Aorta (tissue), 5 donors: ENCODE measurements at places on chromosomes 16 and 17.

- no peaks in the 10 kb centered on the region for H3K4me1 ChIP-seq
- H3K36me3 ChIP-seq = no peaks in the 10 kb centered on the region
- H3K4me3 ChIP-seq = no peak overlapping the region
Observed at GRCh38 chr17:51630101-51630671, 369.8 kb downstream of the UTP18 start.

DNA sequence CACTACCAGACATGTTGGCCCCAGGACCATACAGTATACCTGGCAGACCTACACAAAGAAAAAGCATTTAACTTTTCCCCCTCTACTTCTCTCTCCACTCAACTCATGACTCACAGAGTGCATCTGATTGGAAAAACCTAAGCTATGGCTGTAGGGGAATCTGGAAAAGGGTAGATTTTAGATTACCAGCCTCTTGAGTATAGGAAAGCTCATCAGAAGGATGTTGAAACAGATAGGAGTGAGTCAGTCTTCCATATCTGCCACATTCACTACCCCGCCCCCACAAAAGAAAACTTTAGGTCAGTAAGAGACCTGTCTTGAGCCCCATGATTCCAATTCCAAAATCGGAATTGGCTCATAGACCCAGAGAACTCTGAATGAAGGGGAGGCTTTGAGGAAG is 12.3 kb downstream of the KRT9 start:
- no peak overlapping the region for H3K27ac ChIP-seq
- H3K4me3 ChIP-seq = no peak overlapping the region
- no peaks in the 10 kb centered on the region for H3K4me1 ChIP-seq
- no peaks in the 10 kb centered on the region for H3K36me3 ChIP-seq

- no peak for DNase-seq
- no peak overlapping the region for H3K4me3 ChIP-seq
- H3K4me1 ChIP-seq = no peaks in the 10 kb centered on the region
- no peaks in the 10 kb centered on the region for H3K36me3 ChIP-seq
Observed at GRCh38 chr16:79272141-79272577, 328.4 kb downstream of the MAF start.

- no peak overlapping the region for H3K4me3 ChIP-seq
- DNase-seq = peak; percentile 89
- no peak overlapping the region for H3K27ac ChIP-seq
- no peaks in the 10 kb centered on the region for H3K4me1 ChIP-seq
- no peaks in the 10 kb centered on the region for H3K27me3 ChIP-seq
Observed at GRCh38 chr17:83195330-83196023, 116.1 kb downstream of the METRNL start.

GRCh38 chr16:67270931-67271338 is 8.4 kb upstream of the PLEKHG4 start:
- H3K4me3 ChIP-seq = no peak overlapping the region
- H3K36me3 ChIP-seq = no peaks in the 10 kb centered on the region
- DNase-seq = no peak
- H3K4me1 ChIP-seq = no peaks in the 10 kb centered on the region
- no peaks in the 10 kb centered on the region for H3K27me3 ChIP-seq

DNA sequence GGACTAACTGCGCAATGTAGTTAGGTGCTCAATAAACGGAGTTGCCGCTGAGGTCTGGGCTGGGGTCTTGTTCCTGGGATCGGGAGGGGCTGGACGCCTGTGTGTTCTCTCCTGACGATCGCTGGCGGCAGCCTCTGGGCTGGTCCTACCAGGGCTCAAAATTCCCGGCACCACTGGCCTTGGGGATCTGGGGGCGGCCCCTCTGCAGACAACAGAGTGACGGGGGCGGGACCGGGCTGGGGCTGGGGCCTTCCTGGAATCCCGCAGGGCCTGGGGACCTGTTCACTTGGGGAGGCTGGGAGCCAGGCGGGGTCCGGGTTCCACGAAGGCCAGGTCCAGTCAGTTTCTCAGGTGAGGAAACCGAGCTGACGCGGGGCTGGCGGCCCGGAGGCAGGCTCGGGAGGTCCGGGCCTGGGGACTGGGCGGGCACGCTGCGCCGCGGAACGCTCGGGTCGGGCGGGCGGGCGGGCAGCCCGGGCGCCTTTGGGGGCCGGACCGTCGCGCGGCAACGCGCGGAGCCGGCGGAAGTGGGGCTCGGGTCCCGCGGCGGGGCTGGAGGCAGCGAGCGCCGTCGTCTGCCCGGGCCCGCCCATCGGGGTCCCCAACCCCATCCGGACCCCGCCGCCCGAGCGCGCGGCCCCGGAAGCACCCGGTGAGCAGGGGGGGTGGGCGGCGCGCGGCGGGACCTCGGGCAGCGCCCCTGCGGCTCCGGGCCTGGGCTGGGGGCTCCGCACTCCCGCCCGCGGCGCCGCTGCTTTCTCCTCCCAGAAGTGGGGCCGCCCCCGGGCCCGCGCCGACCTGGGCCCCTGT is at the start of gene PIGQ:
TSS of gene PIGQ (plus strand) at position 524 of the 810 bp plus-strand sequence. CDS start 4,107 bp downstream, outside the sequence.
- H3K27ac ChIP-seq = no peak within 1 kb of the TSS
- peak; percentile 84 for DNase-seq
- no peaks in the 10 kb centered on the region for H3K36me3 ChIP-seq
- H3K27me3 ChIP-seq = no peaks in the 10 kb centered on the region
- peak within 1 kb of the TSS; percentile 74 for H3K4me3 ChIP-seq

DNA sequence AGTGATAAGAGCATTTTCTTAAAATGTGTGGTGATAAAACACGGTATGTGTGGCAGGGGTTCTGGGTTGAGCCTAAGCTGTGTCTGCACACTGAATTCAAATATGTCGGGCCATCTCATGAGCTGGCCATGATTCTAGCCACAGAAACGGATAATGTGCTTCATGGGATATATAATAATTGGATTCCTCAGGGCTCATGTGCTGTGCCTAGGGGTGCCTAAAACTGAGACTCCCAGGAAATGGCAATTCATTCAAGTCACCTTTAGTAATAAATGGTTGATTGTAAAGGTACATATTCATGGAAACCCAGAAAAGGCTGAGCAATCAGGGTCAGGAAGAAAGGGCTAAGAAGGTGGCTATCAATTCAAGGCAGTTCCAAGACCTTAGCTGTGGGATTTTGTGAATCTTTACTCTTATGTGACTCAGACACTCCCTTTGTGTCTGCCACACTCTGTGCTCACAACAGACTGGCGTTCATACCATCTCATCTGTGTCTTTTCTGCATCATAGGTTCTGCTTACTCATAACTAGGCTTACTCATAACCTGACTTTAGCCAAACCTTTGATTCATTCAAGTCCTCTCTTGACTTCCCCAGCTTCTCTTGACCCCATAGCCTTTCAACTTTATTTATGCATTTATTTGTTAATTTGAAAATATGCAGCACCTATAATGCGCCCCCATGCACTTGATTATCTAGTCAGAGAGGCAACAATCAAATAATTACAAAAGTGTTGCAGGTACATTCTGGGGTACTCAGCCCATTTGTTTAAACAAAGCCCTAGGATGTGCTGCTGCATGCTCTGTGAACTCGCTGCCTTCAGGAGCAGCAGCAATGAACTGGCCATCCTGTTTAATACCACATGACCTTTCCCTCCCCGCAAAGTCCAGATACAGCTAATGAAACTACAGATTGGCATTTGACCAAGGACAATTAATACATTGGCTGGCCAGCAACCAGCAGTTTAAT is 28.4 kb upstream of the MED13 start:
- no peaks in the 10 kb centered on the region for H3K4me1 ChIP-seq
- H3K4me3 ChIP-seq = no peak overlapping the region
- H3K27ac ChIP-seq = peak overlapping the region; percentile 59

- DNase-seq = no peak
- no peak overlapping the region for H3K27ac ChIP-seq
- H3K27me3 ChIP-seq = no peaks in the 10 kb centered on the region
- no peaks in the 10 kb centered on the region for H3K36me3 ChIP-seq
- H3K4me1 ChIP-seq = peaks cover 2% of the 10 kb centered on the region
- no peak overlapping the region for H3K4me3 ChIP-seq
Observed at GRCh38 chr17:9230346-9230745, 209.0 kb downstream of the NTN1 start.

DNA sequence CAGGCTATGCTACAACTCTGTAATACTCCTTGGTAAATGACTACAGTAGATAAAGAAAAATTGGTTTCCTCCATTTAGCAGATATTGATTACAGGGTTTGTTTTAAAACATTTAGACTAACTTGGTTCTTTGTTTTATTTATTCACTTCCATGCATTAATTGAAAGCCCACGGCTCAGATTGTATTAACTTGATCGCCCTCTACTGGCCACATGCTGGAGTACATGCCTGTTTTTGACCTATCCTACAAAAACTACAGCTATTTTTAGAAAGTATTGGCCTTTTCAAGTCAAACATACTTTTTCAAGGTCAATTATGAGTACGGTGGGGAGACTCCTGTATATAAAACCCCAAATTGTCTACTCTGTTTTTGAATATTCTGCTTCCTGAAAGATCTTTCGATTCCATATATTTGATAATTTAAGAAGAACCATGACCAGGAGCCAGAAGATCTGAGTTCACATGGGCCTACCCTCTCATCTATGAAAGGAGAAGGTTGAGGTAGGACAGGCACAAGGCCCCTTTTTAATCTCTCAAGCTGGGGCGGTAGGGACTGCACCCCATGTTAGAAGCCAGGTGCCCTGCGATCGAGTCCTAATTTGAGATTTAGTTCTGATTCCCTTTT is 51.8 kb downstream of the CA10 start:
- DNase-seq = no peak
- no peak overlapping the region for H3K27ac ChIP-seq
- no peak overlapping the region for H3K4me3 ChIP-seq
- H3K27me3 ChIP-seq = no peaks in the 10 kb centered on the region
- no peaks in the 10 kb centered on the region for H3K36me3 ChIP-seq

DNA sequence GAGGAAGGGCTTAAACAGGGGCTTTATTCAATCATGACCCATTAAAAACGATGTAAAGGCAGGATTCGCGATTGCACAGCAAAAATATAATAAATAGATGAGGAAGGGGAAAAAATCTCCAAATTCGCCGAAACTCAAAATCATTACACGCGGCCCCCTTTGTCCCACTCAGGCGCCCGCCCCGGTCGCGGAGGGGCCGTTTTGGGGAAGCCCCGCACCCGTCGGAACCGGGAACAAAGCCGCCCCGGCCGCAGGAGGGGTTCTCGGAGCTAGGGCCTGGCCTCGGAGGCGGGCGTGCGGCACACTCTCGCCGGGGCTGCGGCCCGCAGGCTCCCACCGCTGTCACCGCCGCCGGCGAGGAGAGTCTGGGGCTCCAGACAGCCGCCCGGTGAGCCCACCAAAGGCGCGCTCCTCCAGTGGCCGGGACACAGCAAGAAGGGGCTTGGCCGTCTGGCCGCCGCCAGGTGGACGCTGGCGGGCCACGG is 521 bp downstream of the C16orf87 start:
- no peaks in the 10 kb centered on the region for H3K36me3 ChIP-seq
- H3K4me3 ChIP-seq = peak overlapping the region; percentile 90
- no peaks in the 10 kb centered on the region for H3K27me3 ChIP-seq

GRCh38 chr16:74451951-74452758 is 30.9 kb upstream of the CLEC18B start:
- no peak overlapping the region for H3K4me3 ChIP-seq
- no peaks in the 10 kb centered on the region for H3K36me3 ChIP-seq
- no peaks in the 10 kb centered on the region for H3K4me1 ChIP-seq
- no peaks in the 10 kb centered on the region for H3K27me3 ChIP-seq
- no peak for DNase-seq
- no peak overlapping the region for H3K27ac ChIP-seq

GRCh38 chr17:1617620-1618174 is 10.9 kb downstream of the SLC43A2 start:
- no peak for DNase-seq
- no peaks in the 10 kb centered on the region for H3K4me1 ChIP-seq
- no peaks in the 10 kb centered on the region for H3K27me3 ChIP-seq
- H3K4me3 ChIP-seq = no peak overlapping the region
- no peak overlapping the region for H3K27ac ChIP-seq
- no peaks in the 10 kb centered on the region for H3K36me3 ChIP-seq

DNA sequence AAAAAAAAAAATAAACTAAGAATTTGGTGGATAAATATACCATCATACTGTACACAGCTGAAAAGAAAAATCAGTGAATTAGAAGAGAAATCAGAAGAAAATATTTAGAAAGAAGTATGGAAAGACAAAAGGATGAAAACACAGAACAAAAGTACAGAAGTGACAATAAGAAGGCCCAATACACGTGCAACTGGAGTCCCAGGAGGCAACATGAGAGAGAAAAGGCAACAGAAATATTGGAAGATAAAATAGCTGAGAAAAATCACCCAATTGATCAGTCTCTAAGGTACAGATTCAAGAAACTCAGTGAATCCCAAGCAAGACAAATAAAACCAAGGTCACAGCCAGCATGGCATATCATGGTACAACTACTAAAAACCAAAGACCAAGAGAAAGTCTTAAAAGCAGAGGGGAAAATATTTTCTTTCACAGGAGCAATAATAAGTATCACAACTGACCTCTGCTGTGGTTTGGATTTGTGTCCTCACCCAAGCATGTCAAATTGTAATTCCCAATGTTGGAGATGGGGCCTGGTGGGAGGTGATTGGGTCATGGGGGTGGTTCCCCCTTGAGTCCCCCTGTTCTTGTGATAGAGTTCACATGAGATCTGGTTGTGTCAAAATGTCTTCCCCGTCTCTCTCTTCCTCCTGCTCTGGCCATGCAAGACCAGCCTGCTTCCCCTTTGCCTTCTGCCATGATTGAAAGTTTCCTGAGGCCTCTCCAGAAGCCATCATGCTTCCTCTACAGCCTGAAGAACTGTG is 20.2 kb upstream of the ENGASE start:
- H3K4me1 ChIP-seq = no peaks in the 10 kb centered on the region
- no peaks in the 10 kb centered on the region for H3K36me3 ChIP-seq
- DNase-seq = no peak

DNA sequence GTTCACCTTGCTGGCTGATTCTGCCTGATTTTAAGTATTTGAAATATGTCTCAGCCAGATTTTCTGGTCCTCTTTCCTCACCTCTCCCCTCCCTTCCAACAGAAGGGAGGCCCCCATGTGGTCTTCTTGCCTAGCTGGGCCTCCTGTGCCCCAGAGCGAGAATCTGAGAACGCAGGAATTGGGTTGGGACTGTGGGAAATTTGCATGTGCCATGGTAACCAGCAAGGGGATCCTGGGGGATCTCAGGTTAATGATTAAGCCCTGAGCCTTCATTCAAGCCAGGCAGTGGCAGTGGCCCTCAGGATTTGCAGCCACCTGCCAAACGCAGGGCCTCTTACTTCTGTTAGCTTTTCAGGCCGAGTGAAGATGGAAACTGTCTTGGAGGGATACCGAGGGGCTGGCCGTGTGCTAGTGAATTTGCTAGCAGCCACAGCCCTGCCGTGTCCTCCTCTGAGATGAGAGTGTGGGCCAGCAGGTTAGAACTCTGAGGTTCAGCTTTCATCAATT is 40.2 kb downstream of the KSR1 start:
- H3K4me3 ChIP-seq = no peak overlapping the region
- no peaks in the 10 kb centered on the region for H3K36me3 ChIP-seq
- H3K27ac ChIP-seq = no peak overlapping the region
- H3K4me1 ChIP-seq = no peaks in the 10 kb centered on the region
